ENCODE measurements at places on chromosomes 12 and 14. TPM values are rescaled to one million over a fixed set of nuclear protein-coding genes. Genes with fewer than 3 reads are reported as not detected.
A peak's percentile ranks its signal among the peaks of the same experiment; 100 is the strongest.

The SAMD15 gene
- total RNA-seq, result not detected

DNA sequence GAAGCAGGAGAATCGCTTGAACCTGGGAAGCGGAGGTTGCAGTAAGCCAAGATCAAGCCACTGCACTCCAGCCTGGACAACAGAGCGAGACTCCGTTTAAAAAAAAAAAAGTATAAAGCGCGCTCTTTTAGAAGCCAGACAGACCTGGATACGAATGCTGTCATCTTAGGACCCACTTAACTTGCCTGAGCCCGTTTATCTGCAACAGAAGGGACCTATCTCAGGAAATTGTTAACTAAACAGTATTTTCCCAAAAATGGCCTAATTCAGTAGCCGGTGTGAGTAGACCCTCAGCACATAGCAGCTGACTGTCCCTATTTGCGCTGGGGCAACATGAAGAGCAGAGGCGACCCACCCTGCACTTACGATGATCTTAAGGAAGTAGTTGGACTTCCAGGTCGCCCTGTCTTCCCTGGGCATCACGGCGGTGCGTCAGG lies 529 bp downstream of the RPLP0 start:
- H3K4me1 ChIP-seq, result peaks cover 35% of the 10 kb centered on the region
- peaks cover 32% of the 10 kb centered on the region for H3K36me3 ChIP-seq
- DNase-seq, result no peak
- peak overlapping the region; percentile 97 for H3K4me3 ChIP-seq
- H3K27me3 ChIP-seq, result no peaks in the 10 kb centered on the region

GRCh38 chr14:65016471-65016870 lies 29.8 kb downstream of the FNTB start:
- H3K27ac ChIP-seq, result no peak overlapping the region
- H3K36me3 ChIP-seq, result peaks cover 51% of the 10 kb centered on the region
- no peak overlapping the region for H3K4me3 ChIP-seq
- no peaks in the 10 kb centered on the region for H3K27me3 ChIP-seq

DNA sequence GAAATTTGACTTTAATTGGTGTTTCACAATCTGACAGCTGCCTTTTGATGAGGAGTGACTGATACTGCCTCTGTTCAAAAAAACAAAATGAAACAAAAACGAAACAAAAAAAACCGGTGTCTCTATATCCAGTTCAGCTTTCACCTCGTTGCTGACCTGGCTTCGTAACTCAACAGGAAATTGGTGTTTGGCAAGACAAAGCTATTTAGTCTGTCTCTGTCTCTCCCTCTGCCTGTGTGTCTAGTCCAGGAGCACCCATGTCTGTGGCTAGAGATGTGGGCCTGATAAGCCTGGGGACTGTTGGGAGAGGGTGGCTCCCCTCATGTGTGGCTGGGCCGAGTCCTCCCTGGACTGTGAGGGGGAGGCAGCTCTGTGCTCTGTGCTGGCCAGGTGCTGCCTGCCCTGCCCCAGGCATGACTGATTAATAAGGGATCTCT lies 11.3 kb downstream of the CACNA1C start:
- no peaks in the 10 kb centered on the region for H3K27me3 ChIP-seq
- DNase-seq, result no peak
- H3K36me3 ChIP-seq, result no peaks in the 10 kb centered on the region
- peaks cover 9% of the 10 kb centered on the region for H3K4me1 ChIP-seq
- H3K4me3 ChIP-seq, result peak overlapping the region; percentile 19

GRCh38 chr12:54421175-54421878 lies 2.3 kb upstream of the ITGA5 start:
- peak overlapping the region; percentile 64 for H3K4me3 ChIP-seq
- no peaks in the 10 kb centered on the region for H3K36me3 ChIP-seq
- peaks cover 77% of the 10 kb centered on the region for H3K4me1 ChIP-seq
- no peaks in the 10 kb centered on the region for H3K27me3 ChIP-seq
- H3K27ac ChIP-seq, result peak overlapping the region; percentile 83

DNA sequence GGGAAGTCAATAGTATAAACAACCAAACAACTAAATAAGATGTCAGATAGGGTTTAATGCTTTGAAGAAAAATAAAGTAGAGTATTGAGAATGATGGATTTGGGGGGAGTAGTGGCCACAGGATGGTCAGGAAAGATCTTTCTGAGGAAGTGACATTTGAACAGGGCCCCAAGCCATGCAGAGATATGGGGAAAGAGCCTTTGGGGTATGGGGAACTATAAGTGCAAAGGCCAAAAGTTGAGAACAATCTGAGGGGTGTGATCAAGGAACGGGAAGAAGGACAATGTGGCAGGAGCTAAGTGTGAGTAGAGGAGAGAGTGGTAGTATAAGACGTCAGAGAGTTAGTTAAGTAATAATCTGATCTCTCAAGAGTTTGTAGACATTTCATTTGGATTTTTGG lies 1.3 kb downstream of the MRPS35 start:
- DNase-seq, result no peak
- H3K36me3 ChIP-seq, result peaks cover 11% of the 10 kb centered on the region
- peak overlapping the region; percentile 93 for H3K4me3 ChIP-seq
- no peaks in the 10 kb centered on the region for H3K27me3 ChIP-seq

- H3K27ac ChIP-seq, result no peak overlapping the region
- DNase-seq, result no peak
- H3K27me3 ChIP-seq, result no peaks in the 10 kb centered on the region
- no peak overlapping the region for H3K4me3 ChIP-seq
- no peaks in the 10 kb centered on the region for H3K4me1 ChIP-seq
These were observed 298.7 kb upstream of the SRRM4 start for GRCh38 chr12:118682656-118683055.

- H3K27me3 ChIP-seq, result no peaks in the 10 kb centered on the region
- H3K4me1 ChIP-seq, result no peaks in the 10 kb centered on the region
- peaks cover 3% of the 10 kb centered on the region for H3K36me3 ChIP-seq
These were observed 39.8 kb upstream of the PWP1 start for GRCh38 chr12:107645630-107646333.

DNA sequence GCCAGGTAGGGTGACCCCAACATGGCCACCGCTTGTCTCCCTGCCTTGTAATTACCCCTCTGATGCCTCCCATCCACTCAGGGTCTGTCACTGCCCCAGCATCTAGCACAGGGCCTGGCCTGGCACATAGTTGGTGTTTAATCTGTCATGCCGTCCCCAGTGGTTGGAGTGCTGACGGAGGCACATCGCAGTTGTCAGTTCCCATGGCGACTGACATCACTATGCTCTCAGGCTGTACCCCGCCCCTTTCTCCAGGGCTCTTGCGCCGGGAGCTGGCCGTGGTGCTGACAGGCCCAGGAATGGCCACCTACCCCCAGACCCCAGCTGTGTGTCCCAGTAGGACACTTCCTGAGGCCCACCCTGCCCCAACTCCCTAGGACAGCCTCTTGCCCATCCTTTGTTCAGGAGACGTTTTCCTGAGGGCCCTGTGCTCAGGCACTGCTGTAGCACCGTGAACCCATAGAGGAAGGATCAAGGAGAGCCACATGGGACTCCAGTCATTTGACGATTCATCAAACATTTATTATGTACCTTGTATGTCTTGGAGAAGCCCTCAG lies 23.0 kb downstream of the FAM222A start:
- H3K27me3 ChIP-seq, result peaks cover 18% of the 10 kb centered on the region
- H3K27ac ChIP-seq, result no peak overlapping the region
- H3K4me1 ChIP-seq, result no peaks in the 10 kb centered on the region
- no peaks in the 10 kb centered on the region for H3K36me3 ChIP-seq
- peak; percentile 44 for DNase-seq
